NCI-H1436 treated with DMSO at 0.1 percent for 48 hours (cell line): ENCODE measurements at places on chromosomes 2 and 18.

- DNase-seq: no peak
These were observed 149.7 kb downstream of the SMAD7 start for GRCh38 chr18:48800876-48801727.

DNA sequence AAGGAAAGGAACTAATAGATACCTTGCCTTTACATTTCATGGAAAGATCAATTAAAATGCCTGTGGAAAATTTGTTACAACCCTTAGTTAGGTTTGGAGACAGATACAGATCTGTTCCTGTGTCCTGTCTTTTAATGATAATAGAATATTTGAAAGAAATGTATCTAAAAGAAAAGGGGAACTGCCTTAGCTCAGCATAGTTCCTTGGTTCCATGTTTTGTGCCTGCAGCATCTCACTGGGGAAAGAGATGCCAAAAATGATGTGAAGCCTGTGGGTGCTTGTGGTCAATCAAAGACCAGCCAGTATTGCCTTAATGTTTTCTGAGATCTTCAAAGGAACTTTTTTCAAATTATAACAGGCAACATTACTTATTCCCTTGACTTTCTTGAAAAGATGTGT is 147.6 kb downstream of the ADCYAP1 start:
- no peak for DNase-seq

DNA sequence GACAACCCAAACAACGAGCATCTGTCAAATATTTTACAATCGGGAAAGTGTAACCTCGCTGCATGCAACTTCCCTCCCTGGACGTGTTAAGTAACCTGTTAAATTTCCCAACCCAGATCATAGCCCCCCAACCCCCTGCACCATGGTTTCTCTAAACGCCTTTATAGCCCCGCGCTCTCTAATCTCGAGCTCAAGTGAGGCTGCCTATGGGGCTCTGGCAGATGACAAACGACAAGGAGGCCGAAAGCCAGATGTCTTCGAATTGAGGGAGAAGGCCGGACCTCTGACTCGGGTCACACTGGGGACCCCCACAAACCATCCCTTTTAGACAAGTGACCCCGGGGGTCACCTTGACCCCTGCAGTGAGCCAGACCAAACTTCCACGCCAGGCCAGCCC is 526 bp downstream of the COX7A2L start:
- no peak for DNase-seq

GRCh38 chr18:70291295-70291574 is 2.4 kb downstream of the SOCS6 start:
- no peak for DNase-seq

GRCh38 chr18:58378411-58379379 is 250.2 kb downstream of the ALPK2 start:
- no peak for DNase-seq

DNA sequence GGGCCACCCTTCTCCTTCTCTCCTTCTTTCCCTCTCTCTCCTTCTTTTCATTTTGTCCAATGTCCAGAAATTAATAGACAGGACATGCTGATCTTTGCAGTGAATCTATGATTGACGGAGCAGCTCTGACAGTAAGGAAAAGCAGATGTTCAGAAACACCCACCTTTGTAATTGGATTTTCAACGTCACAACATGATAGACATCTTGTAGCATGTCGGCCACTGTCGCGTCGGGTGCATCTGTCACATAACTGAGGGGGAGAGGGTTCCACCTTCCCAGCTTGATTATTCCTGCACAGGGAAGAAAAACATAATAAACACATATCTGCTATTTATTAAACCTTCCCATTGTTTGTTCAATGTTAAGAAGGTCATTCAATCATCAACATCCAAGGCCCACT is 76.2 kb downstream of the SATB2 start:
- DNase-seq: no peak

GRCh38 chr18:22136395-22136794 is 33.0 kb upstream of the GATA6 start:
- no peak for DNase-seq

GRCh38 chr18:13176847-13177246 is 41.7 kb upstream of the LDLRAD4 start:
- no peak for DNase-seq

GRCh38 chr2:217698691-217699090 is 304.1 kb downstream of the TNS1 start:
- DNase-seq: no peak

DNA sequence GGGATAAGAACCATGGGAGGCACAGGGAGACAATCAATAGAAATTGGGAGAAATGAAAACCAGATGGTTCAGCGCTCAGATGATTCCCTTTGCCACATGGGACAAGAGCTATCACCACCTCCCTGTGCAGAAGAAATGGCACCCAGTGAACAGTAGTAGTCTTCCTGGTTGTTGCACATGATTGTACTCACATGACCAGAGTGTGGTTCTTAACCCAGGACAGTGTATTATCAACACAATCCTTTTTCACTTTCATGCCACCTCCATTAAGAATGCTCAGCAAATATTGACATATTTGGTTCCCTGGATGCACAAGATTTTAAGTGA is 149.0 kb upstream of the SH3BP4 start:
- DNase-seq: no peak

GRCh38 chr2:26618611-26619010 is 22.6 kb downstream of the CIB4 start:
- no peak for DNase-seq

GRCh38 chr18:48776641-48777025 is 174.1 kb downstream of the SMAD7 start:
- DNase-seq: no peak

DNA sequence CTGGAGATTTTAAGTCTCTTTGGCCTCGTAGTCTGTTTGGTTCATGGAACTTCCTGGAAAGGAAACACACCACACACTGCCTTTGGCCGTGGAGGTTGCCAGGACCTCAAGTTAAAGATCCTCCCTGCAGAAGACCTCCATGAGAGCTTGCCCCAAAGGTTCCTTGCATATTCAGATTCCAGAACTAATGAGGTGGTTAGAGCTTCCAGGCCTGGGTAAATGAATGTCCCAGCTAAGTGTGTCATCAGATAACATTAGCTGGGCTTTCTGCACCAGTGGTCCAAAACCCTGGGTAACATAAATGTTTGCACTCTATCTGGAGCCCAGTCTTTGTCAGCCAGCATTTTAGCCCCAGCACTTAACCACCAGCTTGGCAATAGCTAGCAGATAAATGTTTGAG is 122.1 kb upstream of the EML6 start:
- no peak for DNase-seq

DNA sequence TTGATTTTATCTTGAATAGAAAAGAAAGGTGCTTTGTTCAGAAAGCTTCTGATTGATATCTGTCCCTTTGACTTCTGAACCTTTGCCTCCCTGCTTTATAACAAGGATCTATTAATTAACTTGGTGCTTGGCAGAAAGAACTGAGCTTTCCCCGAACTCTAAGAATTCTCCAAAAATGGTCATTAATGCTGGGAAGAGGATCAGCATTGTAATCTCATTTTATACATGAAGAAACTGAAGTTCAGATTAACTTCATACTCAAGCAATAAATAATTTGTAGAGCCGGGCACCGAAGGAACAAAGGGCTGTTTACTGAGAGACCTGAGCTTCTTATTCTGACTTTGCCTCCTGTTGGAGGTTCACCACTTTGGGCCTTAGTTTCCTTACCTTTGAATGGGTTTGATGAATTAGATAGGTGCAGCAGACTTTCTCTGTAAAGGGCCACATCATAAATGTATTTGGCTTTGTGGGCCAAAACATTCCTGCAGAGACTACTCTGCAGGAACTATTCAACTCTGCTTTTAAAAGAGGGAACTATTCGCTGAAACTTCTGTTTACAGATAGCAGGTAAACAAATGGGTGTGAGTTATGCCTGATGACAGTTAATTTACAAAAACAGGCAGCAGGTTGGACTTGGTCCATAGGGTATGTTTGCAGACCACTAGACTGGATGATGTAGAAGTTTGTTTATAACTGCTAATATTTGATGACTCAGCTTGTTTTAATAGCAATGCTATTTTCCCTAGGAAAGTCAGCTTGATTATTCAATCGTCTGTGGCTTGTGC is 272.9 kb downstream of the TGIF1 start:
- DNase-seq: no peak

DNA sequence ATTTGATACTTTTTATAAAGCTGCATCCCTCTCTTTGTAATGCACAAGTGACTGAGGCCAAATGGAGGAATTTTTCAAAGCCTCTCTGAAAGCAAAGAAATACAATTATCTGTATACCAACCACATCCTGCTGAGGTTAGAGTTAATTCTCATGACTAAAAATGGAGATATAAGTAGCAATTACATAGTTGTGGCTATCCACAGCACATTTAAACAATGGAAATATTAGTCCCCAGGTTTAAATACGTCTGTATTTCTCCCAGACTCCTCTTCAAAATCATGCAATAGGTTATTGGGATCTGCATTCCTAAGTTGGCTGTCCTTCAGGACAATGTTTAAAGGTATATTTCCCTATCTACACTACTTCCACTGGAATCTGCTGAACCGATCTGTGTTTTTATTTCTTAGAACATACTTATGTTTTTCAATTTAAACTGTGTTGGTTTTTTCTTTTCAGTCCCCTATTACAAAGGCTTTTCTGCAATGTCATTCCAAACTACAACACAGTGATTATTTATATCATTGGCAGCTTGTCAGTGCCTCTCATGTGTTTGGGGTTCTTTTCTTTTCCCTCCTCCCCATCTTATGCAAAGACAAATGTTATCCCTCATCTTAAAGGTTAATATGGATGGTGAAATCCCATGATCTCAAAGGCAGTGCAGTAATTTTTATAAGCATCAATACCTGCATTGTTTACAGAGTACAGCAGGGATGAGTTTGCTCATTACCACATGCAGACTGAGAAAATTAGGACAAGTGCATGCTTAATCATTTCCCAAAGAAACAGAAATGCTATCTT is 134.8 kb upstream of the FSHR start:
- no peak for DNase-seq

GRCh38 chr2:11786592-11786991 is 40.2 kb downstream of the LPIN1 start:
- DNase-seq: no peak

GRCh38 chr18:48798334-48799245 is 152.2 kb downstream of the SMAD7 start:
- DNase-seq: no peak

GRCh38 chr2:180474716-180475115 is 467.6 kb upstream of the CWC22 start:
- DNase-seq: no peak

- DNase-seq: no peak
These were observed 111.0 kb downstream of the BCL2L11 start for GRCh38 chr2:111231532-111232252.

DNA sequence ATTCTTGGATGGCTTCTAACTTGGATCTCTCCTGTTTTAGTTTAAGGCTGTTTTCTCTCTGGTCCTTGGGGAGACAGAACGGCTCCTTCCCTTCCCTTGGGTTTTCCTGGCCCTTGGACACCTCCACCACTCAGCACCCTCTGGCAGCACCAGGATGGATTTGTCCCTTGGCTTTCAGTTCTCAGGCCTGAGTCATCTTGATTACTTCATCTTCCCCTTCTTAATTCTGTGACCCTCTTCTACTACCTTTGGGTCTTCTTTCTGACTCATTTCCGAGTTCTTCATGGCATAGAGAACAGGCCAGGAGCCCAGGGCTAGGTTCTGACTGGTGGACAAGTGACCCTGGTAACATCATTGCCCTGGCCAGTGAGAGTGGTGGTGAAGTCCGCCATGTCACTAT is 14.9 kb downstream of the IGFBP2 start:
- DNase-seq: no peak

GRCh38 chr2:197813093-197813787 is 8.8 kb downstream of the PLCL1 start:
- DNase-seq: no peak

DNA sequence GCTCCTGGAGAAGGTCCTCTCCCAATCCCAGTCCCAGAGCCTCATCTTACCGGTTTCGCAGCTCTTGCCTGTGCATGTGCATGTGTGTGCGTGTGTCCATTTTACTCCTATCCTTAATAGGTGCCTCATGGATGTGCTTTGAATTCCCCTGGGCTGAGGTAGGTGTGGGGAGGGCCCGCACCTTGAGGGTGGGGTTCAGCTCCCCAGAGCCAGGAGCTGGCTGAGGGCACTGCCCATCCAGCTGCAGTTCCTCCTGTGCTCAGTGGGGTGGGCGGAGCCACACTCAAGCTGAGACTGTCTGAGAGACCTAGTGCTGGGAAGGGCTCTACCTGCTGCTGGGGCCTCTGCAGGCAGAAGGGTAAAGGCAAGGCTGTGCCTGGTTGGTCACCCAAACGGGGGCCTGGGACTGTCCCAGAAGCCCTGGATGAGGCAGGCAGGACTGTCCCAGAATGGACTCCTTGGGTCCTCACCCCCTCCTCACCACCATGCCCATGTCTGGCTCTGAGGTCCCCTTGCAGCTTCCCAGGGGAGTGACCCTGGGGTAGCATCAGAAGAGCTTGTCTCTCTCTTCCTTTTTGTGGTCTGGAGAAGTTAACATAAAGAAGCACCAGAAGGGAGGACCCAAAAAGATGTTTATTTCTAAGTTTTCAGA is 8.9 kb downstream of the GDF7 start:
- no peak for DNase-seq

DNA sequence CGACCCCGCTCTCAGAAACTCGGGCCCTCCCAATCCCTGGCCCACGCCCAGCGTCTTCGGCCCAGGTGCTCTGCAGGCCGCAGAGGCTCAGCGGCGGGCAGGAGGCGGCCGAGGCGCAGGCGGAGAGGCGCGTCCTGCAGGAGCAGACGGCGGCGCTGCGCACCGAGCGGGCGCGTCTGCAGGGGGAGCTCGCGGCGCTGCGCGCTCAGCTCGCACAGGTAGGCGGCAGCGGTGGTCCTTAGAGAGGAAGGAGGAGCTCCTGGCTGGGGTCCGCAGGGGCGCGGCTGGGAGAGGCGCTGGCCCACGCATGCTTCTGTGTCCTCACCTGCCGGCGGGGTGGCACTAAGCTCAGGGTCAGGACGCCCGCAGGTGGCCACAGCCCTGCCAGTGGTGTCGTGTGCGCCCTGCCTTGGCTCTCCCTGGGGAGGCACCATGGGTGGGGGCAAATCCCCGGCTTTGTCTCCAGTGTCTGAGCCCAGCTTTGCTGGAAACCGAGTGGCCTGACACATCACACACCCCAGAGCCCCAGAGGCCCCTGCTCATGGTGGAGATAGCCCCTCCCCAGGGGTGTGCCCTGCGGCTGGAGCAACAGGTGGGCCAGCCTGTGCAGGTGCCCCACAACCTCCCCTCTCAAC is 14.9 kb upstream of the SNED1 start:
- no peak for DNase-seq

DNA sequence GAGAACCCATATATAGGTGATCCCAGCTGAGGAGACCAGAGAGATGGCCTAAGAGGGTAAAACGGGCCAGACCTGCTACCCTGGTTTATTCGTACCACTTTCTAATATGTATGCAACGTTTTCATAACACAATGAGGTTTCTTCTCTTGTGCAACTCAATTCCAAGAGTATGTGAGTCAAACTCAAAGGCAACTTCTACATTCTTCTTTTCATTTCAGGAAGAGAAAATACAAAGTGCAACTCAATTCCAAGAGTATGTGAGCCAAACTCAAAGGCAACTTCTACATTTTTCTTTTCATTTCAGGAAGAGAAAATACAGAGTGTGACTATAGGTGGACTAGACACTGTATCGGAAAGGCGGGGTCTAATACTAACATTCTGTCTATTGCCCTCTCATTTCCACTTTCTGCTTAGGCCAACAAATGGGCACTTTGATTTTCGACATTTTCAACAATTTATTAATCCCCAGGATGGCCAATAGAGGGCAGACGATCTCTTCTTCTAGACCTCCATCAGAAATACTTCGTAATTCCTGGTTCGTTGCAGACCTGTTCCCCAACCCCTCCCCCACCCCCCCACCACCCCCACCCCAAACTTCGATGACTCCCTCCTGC is 3.7 kb upstream of the CRIM1 start:
- DNase-seq: no peak

- DNase-seq: no peak
These were observed 205.7 kb downstream of the TPGS2 start for GRCh38 chr18:36623091-36623490.

- DNase-seq: no peak
These were observed 206.7 kb downstream of the HDAC4 start for GRCh38 chr2:239193925-239194677.
